ENCODE measurements at places on chromosomes 2 and 18. TPM values are rescaled to one million over a fixed set of nuclear protein-coding genes. Genes with fewer than 3 reads are reported as not detected.
A peak's percentile ranks its signal among the peaks of the same experiment; 100 is the strongest.

- no peak for DNase-seq
Observed at GRCh38 chr2:17056236-17056635, 390.6 kb upstream of the CYRIA start.

DNA sequence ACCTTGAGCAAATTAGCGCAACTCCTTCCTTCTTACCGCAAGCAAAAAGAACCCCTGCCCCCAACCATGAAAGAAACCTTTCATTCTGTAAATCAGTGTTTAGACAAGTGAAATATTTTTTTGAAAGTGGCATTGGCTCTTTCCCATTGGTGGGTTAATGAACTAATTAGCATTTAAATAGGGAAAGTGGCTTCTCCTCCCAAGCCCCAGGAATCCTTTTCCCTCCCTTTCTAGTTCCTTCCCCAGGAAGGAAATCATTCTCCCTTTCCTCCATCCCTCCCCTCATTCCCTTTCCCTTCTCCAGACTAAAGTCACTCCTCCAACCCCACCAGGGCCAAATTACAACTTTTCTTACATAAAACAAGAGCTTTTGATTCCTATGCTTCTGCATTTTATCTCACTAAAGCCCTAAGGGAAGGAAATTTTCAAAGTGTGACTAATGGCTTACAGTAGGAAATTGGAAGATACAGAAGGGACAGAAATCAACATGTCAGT is 22.9 kb upstream of the TYMS start:
- peak; percentile 46 for DNase-seq

DNA sequence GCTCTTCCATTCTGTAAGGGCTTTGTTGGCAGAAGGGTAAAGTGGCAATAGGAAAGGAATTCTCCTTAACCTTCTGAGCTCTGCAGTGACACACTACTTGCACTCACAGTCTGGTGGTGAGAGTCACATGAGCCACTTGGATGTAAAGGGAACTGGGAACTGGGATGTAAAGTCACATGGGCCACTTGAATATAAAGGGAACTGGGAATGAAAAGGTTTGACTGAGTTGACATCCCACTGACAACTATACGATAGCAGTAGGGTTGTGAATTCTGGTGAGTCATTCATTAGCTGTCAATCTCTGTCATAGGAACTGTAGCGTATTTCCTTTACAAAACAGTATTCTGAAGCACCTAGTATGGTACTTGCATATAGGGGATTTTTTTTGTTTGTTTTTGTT is 5.5 kb downstream of the RPE start:
- no peak for DNase-seq

MALT1 gene
- 18.9 TPM for total RNA-seq

CRYGC gene
- not detected for total RNA-seq

Measured in H7 (cell line).